ENCODE measurements at places on chromosomes 3 and 15. TPM values are rescaled to one million over a fixed set of nuclear protein-coding genes. Genes with fewer than 3 reads are reported as not detected.

IFT122 gene
- 26.5 TPM for total RNA-seq

GRCh38 chr3:13010780-13011572 is 62.3 kb downstream of the IQSEC1 start:
- peaks cover 62% of the 10 kb centered on the region for H3K4me1 ChIP-seq
- no peak overlapping the region for H3K27ac ChIP-seq
- no peak for DNase-seq
- H3K4me3 ChIP-seq: no peak overlapping the region
- H3K36me3 ChIP-seq: peaks cover 21% of the 10 kb centered on the region

DNA sequence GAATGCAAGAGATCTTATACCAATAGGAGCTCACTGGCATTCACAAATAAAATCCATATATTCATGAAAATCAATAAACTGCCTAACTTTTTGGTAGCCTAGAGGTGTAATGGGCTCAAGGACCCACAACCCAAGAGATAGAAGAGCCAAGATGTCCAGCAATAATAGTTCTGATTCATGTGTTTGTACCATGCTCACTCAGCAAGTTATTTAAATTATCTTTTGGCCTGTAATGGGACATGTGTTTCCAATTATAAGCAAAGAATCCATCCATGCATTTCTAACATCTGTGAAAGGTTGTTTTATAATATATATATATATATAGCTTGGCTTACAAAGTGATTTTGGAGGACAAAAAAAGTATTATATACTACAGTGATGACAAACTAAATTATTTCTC is 29.7 kb upstream of the SHC4 start:
- H3K4me3 ChIP-seq: no peak overlapping the region
- H3K36me3 ChIP-seq: peaks cover 13% of the 10 kb centered on the region
- no peak for DNase-seq
- no peaks in the 10 kb centered on the region for H3K27me3 ChIP-seq
- no peak overlapping the region for H3K27ac ChIP-seq
- no peaks in the 10 kb centered on the region for H3K4me1 ChIP-seq

- no peak overlapping the region for H3K27ac ChIP-seq
- H3K4me3 ChIP-seq: no peak overlapping the region
- no peaks in the 10 kb centered on the region for H3K27me3 ChIP-seq
- no peaks in the 10 kb centered on the region for H3K36me3 ChIP-seq
- no peak for DNase-seq
Observed at GRCh38 chr15:98746375-98747155, 98.2 kb downstream of the IGF1R start.

- no peak overlapping the region for H3K4me3 ChIP-seq
- no peaks in the 10 kb centered on the region for H3K27me3 ChIP-seq
- no peaks in the 10 kb centered on the region for H3K36me3 ChIP-seq
Observed at GRCh38 chr3:132160198-132160597, 125.4 kb upstream of the CPNE4 start.

- no peak overlapping the region for H3K27ac ChIP-seq
- H3K4me3 ChIP-seq: no peak overlapping the region
- DNase-seq: no peak
Observed at GRCh38 chr15:39892418-39892817, 27.6 kb downstream of the GPR176 start.

DNA sequence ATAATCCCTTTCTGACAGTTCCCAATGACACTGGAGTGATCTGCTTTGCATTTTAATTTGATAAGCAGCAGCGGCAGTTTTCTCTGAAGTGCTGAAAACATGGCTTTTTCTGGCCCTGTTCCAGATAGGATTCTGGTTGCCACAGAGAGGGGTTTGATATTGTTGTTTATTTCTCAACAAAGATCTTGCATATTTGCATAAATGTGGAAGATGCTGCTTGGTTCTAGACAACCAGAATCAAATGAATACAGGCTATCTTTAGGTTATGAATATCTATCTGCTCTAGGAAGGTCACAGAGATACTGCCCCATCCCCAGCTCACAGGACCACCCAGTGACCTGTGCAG is 137.1 kb downstream of the ZNF609 start:
- DNase-seq: no peak
- H3K36me3 ChIP-seq: no peaks in the 10 kb centered on the region
- peak overlapping the region; percentile 65 for H3K27ac ChIP-seq
- no peaks in the 10 kb centered on the region for H3K27me3 ChIP-seq

DNA sequence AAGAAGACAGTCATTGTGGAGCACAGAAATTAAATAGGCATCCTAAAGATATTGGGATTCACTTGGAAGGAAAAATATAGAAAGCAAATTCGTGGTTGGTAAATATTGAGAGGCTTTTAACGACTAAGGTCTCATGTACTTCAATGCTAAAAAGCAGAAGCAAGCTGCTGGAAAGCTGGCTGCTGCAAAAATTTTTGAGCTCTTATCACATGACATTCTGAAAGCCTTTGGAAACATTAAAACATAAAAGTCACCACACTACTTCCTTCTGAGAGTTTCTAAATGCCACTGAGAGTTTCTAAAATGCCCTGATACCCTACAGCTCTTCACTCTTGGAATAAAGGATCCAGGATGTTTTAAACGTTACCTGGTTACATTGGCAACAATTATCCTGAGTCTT is 39.0 kb upstream of the CBLB start:
- no peaks in the 10 kb centered on the region for H3K4me1 ChIP-seq
- no peaks in the 10 kb centered on the region for H3K36me3 ChIP-seq
- no peak for DNase-seq
- no peak overlapping the region for H3K4me3 ChIP-seq
- H3K27ac ChIP-seq: no peak overlapping the region

DNA sequence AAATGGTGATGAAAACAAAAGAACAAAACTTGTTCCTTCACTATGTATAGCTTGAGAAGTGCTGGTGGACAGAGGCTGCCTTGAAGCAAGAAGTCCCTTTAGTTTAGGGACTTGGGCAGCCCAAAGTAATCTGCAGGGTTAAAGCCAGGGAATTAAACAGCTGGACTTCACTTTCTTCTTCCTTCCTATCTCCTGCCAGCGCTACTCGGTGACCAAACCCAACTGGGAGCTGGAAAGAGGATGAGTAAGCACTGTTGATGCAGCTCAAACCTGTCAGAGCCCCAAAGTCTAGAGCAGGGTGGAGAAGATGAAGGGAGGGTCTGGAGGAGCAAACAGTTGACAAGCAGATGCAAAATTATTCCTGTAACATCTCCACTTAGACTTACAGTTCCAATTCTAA is 73.1 kb upstream of the FBN1 start:
- no peaks in the 10 kb centered on the region for H3K4me1 ChIP-seq
- no peak for DNase-seq
- H3K27me3 ChIP-seq: no peaks in the 10 kb centered on the region

GRCh38 chr15:63764124-63764803 is 69.5 kb downstream of the HERC1 start:
- peaks cover 2% of the 10 kb centered on the region for H3K36me3 ChIP-seq
- no peaks in the 10 kb centered on the region for H3K4me1 ChIP-seq
- H3K4me3 ChIP-seq: no peak overlapping the region
- H3K27ac ChIP-seq: no peak overlapping the region
- no peaks in the 10 kb centered on the region for H3K27me3 ChIP-seq
- no peak for DNase-seq

GRCh38 chr3:156997351-156997750 is 162.6 kb downstream of the CCNL1 start:
- DNase-seq: no peak
- no peak overlapping the region for H3K27ac ChIP-seq
- no peak overlapping the region for H3K4me3 ChIP-seq
- H3K27me3 ChIP-seq: no peaks in the 10 kb centered on the region
- no peaks in the 10 kb centered on the region for H3K36me3 ChIP-seq

Data from spinal cord (tissue), 10 donors.